ENCODE measurements at places on chromosomes 3 and 15.

DNA sequence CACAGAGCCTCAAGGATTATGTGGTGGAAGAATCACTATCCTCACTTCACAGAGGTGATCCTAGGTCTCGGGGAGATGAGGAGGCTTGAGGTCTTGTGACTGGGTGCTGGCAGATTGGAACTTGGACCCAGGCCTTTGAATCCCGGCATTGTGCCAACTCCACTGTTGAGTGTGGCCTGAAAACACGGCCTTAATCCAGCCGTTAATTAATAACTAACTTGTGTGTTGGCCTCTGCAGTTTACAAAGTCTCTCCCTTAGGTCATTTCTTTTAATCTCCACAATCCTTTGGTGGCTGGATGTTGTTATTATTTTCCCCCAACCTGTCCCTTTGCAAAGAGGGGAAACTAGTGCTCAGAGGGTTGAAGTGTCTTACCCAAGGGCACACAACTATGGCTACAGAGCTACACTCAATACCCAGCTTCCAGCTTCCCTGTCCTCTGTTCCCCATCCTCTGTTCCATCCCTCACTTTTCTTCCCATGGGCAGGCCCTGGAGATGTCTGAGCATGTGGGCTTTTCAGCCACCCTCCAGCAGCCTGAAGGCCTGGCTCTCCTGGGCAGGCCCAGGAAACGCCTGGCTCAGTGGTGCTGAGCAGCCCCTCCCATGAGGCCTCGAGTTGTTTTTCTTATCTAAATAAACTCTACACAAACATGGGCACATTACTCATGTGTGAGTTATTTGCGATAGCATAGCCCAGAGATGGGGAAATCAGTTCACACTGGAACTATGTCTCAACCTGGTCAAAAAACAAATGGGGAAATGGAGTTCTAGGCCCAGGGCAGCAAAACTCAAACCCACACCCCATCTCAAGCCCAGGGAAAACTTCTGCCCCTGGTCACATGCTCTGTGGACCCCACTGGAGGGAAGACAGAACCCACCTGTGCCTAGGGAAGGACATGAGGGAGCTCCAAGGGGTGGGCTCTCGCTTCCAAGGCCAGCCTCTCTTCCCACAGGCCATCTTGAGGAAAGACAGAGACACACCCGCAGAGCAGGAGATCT, 16.8 kb upstream of the SMAD3 start:
- no peak for DNase-seq

DNA sequence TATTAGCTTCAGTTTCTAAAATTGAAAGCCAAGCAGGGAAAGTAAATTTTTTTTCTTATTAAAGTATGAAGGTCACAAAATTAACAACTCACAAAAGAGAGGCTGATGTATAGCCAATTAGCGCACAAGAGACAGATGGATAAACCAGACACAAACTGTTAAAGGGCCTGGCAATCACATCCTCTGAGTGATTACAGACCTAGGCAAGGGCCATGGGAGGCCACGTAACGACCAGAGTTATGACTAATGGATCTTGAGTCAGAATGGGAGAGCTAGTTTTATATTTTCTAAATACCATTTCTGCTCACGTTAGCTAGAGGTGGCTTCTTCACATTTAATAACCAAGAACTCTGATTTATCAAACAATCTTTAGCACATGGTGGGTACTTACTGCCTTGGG, 17.8 kb upstream of the SCAMP5 start:
- no peak for DNase-seq

DNA sequence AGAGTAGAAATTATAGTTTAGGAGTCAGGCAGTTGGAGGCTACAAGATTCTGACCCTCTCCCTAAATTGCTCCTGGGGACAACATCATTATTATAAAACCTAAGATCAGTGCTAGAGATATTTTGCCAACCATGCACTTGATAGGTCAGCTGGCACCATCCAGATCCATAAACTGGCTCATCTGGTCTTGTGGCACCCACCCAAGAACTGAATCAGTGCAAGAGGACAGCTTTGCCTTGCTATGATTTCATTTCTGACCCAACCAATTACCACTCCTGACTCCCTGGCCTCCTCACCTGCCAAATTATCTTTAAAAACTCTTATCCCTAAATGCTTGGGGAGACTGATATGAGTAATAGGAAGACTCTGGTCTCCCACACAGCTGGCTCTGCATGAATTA, 461.1 kb upstream of the TGFBR2 start:
- no peak for DNase-seq

DNA sequence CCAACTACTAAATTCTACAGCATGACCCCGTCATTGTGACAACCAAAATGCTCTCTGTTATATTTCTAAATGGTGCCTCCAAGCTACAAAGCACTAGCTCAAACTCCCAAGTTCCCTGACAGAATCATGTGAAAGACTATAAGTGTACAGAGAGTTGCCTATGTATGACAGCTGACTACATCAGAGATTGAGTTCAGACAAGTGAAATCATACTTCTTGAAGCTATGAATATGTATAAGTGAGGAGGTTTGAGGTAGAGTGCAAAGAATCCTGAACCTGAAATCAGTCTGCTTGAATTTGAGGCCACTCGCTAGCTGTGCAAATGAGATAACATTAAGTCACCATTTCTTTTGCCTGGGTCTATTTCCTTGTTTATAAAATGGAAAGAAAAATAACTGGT, 63.9 kb upstream of the TP63 start:
- no peak for DNase-seq

- DNase-seq: no peak
These were observed 29.8 kb downstream of the RARB start for GRCh38 chr3:25457671-25458419.

DNA sequence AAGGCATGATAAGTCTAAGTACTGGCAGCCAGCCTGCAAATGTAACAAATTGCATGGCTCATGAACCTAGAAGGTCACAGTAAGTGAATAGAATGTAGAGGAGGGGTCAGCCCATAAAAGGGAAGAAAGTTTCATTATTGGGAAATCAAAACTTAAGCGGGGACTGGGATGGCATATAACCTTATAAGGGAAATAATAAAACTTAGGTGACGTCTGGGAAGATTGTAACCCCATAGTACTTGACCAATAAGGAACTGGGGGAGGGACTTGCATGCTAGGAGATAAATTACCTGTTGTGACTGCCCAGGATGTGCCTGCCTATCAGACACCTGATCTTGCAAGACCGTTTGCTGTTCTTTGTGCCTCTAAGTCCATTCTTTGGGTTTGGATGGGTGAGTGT, 28.1 kb upstream of the MCTP2 start:
- no peak for DNase-seq

GRCh38 chr3:119220198-119220597, 20.5 kb downstream of the B4GALT4 start:
- no peak for DNase-seq

- DNase-seq: no peak
These were observed 111.8 kb upstream of the C15orf61 start for GRCh38 chr15:67409175-67409574.

GRCh38 chr3:147449669-147450068, 40.5 kb downstream of the ZIC1 start:
- DNase-seq: no peak

GRCh38 chr15:40770147-40770721, 454 bp downstream of the C15orf62 start:
- no peak for DNase-seq

- no peak for DNase-seq
These were observed 22.0 kb downstream of the TGFBR2 start for GRCh38 chr3:30628205-30628900.

GRCh38 chr3:138726946-138727730, 107.6 kb downstream of the PIK3CB start:
- DNase-seq: no peak

GRCh38 chr15:72141171-72142084, 23.2 kb downstream of the SENP8 start:
- DNase-seq: no peak

DNA sequence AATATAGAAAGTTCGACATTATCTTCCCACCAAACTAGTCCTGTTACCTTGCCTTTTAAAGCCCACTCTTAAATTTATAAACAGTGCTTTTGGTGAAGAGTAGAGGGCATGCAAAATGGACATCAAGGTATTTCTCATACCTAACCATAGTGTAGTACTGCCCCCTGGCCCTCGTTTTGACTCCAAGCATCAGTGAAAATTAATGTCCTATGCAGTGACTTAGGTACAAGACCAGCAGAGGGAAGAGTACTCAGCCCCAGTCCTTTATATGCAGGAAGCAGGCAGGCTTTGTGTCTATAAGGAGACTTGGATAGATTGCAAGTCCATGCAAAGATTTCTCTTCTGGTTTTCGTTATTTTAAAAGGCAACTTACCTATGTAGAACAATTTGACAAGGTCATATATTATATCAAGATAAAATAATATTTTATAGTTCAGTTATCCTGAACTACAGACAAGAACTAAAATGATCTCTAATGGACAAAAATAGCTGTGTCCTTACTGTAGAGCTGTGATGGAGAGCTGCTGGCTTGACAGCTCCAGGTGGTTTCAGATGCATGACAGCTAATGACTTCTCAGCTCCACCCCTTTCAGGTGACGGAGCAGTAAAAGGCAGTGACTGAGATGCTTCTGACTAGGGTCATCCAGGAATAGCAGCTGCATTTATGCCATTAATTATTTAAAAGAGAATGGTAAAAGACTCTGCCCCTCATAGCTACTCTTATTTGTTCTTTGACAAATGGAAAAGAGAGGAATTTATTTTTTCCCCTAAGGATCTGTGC, 646.1 kb downstream of the SQOR start:
- DNase-seq: no peak

- no peak for DNase-seq
These were observed 57.7 kb downstream of the BFSP2 start for GRCh38 chr3:133457465-133458067.

GRCh38 chr3:60703008-60703407, 548.2 kb downstream of the FHIT start:
- no peak for DNase-seq

GRCh38 chr3:197428117-197428801, 127.5 kb downstream of the BDH1 start:
- peak; percentile 18 for DNase-seq

DNA sequence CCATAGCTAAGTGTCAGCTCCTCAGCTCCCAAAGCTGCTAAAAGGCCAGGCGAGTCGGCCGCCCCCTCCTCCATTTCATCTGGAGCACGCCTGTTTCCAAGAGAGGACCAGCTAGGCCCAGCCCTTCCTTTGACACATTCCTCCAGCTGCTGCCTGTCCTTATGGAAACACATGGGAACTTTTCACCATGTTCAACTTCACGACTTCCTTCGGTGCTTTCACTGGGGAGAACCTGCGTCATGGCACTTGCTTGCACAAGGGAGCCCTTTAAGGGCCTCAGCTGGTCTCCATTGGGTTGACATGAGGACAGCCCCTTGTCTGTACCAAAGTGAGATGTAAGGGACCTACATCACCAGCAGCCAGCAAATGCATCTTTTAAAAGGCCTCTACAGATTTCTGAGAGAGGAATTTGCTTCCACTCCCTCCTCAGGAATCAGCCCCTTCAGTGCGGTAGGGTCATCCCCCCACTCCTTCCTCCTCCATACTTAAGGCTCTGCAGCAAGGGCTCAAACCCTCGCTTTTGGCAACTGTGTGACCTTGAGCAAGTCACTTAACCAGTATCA, 2.1 kb downstream of the MAGI1 start:
- no peak for DNase-seq

DNA sequence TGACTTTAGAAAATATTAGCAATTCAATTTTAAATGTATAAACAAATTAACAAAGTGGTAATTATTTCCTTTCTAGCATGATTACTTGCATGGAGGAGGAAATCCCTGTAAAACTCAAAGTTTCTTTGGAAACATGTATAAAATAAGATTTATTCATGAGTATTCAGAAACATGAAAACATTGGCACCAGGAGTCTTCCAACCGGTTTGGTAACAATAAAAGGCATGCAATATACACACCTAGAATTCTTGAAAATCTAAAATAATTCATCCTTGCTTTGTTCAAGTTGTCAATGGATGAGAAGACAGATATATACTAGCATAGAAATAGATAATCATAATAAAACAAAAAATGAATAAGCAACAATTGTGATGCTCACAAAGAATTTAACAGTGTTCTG, 76.4 kb downstream of the ZPLD1 start:
- DNase-seq: no peak

GRCh38 chr3:159185443-159186050, 383.7 kb downstream of the MFSD1 start:
- no peak for DNase-seq
